ENCODE measurements at places on chromosomes 2 and 18.
A peak's percentile ranks its signal among the peaks of the same experiment; 100 is the strongest.

DNA sequence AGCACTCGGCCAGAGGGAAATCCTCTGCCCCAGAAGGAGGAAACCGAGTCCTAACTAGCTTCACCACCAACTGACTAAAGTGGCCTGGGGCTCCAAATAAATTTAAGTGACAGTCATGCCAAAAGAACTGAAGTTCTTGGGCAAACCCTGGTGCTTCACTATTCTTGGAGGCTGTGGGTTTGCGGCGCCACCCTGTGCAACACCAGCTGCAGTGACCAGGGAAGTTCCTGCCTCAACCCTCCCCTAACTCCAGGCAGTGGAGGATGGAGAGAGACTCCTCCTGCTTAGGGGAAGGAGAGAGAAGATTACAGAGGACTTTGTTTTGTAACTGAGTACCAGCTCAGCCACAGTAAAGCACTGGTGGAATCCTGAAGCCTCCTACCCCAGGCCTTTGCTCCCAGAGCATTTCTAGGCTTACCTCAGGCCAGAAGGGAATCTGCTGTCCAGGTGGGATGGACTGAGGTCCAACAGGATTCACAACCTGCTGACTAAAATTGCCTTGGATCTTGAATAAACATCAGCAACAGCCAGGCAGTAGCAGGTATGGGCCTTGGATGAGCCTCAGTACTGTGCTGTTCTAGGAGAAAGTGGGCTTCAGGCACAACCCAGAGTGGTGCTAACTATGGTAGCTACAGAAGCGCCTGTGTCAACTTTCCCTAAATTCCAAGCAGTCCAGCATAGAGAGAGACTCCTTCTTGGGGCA, 29.4 kb upstream of the BMP10 start:
- no peak for DNase-seq

DNA sequence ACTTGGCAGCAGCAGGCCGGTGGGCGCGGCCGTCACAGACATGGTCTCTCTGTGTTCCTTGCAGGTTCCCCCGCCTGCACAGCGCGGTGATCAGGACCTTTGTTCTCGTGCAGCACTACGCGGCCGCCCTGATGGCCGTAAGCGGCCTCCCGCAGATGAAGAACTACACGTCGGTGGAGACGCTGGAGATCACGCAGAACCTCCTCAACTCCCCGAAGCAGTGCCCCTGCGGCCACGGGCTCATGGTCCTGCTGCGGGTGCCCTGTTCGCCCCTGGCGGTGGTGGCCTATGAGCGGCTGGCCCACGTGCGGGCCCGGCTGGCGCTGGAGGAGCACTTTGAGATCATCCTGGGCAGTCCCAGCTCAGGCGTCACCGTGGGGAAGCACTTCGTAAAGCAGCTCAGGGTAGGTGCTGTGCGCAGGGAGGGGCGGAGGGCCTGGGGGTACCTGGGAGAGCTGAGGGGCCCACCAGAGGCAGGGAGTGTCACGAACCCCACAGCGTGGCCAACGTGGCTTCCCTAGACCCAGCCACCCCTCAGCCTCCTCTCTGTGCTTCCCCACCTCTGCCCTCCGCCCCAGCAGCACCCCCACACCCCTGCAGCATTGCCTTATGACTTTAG, 59.3 kb downstream of the NTSR2 start:
- no peak for DNase-seq

- no peak for DNase-seq
These were observed 91.7 kb upstream of the CTAGE1 start for GRCh38 chr18:22509423-22509822.

DNA sequence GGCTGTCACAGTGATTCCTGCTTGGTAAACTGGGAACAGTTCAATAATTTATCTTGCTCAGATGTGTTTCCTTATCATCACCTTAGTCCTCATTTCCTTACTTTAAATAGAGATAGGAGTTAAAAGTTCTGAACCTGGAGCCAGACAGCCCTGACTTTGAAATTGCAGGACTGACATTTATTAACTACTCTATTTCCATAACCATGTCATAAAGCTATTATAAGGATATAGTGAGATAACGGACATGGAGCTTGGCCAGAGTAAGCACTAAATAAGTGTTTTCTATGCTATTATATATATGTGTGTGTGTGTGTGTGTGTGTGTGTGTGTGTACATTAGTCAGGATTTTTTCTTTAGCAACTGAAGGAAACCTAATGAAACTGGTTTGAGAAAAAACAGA, 13.1 kb downstream of the NT5DC4 start:
- no peak for DNase-seq

DNA sequence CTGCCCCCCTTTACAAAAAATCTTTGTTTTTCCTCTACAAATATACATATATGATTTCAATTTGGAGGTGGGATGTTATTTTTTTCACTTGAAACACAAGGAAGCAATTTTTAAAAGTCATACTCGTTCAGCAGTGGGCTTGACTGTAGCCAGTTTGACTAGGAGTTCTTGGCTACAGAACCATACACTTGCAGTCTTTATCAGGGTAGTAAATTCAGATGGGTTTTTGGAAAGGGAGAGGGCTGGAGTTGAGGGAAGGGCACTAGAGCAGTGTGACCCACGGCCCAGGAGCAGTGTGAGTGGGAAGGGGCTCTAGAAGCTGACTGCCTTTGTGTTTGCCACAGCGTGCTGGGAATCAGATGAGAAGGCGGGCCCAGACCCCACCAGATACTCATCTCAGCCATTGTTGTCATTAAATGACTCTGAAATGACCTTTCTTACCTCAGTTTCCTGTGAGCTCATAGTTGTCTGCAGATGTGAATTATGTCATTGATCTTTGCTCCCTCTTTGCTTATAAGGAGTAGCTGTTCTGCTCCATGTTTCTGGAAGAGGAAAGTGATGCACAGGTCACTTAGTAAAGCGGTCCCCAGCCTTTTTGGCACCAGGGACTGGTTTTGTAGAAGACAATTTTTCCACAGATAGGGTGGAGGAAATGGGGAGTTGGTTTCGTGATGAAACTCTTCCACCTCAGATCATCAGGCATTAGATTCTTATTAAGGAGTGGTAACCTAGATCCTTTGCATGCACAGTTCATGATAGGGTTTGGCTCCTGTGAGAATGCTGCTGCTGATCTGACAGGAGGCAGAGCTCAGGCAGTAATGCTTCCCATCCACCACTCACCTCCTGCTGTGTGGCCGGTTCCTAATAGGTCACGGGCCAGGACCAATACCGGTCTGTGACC, 116.8 kb downstream of the SPTBN1 start:
- DNase-seq, result no peak

DNA sequence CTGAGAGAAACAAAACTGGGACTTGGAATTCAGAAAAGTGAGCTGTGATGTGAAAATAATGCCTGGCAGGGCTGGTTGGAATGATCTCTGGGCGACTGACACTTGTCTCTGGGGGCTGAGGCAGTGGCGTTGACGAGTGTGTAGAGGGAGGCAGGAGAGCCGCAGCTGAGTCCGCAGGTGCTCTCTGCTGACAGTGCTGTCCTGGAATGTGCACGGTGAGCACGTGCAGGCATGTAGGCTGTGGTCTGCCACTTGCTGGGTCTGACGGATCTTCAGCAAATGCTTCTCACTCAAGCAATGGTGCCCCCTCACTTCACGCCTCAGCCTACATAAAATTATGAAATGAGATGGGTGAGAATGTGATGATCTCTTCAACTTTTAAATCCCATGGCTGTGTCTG, 38.5 kb upstream of the ATP9B start:
- DNase-seq, result no peak

DNA sequence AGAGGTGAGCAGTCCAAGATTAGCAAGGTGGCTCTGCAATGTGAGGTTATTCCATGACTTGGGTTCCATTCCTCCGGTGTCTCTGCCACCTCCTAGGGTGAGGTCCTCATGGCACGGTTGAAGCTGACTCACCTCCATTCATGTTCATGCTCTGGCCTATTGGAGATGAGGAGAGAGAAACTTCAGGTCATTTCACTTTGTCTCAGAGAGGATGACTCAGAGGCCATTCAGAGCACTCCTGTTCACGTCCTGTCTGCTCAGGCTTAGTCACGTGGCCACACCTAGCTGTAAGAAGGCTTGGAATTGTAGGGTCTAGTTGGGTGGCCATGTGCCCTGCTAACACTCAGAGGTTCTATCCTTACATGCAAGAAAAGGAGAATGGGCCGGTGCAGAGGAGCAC, 67.5 kb upstream of the MBOAT2 start:
- no peak for DNase-seq

GRCh38 chr2:178482437-178482836, 2.2 kb downstream of the PLEKHA3 start:
- no peak for DNase-seq

DNA sequence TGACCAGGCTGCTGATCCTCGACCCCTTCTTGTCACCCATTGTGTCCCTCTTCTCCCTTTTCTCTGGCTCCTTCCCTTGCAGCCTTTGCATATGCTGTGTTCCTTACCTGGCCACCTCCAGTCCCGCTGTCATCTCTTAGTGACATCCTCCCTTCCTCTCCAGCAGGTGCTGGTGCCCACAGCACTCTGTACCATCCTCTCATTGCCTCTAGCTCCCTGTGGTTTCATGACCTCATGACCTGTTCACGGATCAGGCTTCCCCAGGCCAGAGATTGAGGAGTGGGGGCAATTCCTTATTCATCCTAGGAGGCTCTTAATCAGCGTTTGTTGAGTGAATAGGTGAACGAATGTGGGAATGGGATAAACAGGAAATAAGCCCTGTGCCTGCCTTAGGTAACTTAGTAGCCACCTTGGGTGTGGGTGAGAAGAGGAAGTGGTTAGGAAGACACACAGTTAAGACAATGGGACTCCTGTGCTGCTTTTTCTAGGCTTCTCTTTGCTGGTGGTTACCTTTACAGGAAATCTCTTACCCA, 35.5 kb downstream of the ITGA6 start:
- DNase-seq, result peak; percentile 66

GRCh38 chr2:147006736-147007141, 838.1 kb upstream of the ACVR2A start:
- no peak for DNase-seq

GRCh38 chr2:144041612-144042011, 478.3 kb downstream of the ZEB2 start:
- DNase-seq, result no peak

DNA sequence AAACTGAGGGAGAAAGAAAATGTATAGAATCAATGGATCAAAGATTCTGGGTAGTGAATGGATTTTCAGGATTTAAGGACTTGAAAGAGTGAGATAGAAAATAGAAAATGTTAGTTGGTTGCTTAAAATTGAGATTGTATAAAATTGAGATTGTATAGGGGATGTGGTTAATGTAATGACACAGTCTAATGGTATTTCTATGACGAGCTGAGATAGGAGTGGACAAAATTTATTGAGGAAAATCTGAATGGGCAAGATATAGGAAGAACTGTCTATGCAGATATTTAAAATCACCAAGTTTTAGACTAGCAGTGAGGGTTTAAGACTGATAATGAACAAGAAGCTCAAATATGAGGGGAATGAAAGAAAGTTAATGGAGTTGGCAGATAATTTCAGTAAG, 406.6 kb downstream of the NYAP2 start:
- no peak for DNase-seq

GRCh38 chr2:118689456-118689855, 158.0 kb downstream of the EN1 start:
- DNase-seq, result no peak

GRCh38 chr18:830315-830901, 18.4 kb upstream of the YES1 start:
- peak; percentile 93 for DNase-seq

DNA sequence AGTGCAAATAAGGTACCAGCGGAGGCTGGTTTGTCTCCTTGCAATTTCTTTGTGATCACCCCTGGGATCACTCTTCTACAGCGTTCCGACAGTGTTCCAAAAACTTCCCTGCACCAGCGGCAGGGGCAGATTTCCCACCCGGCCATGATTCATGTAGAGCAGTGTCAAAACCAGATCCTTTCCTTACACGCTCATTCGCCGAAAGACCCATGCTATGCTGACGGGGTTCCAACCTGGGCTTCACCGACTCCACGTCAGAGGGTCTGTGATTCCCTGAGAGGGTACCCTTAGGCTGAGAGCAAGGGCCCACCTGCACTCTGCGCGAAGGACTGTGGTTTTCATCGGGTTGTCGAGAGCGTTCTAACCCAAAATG, 423 bp upstream of the TTC27 start:
- DNase-seq, result peak; percentile 65

GRCh38 chr2:44850016-44850415, 91.5 kb upstream of the SIX3 start:
- no peak for DNase-seq

- DNase-seq, result no peak
These were observed 302.1 kb downstream of the HRH4 start for GRCh38 chr18:24762511-24762910.
